ENCODE measurements at places on chromosomes 7 and 10.

DNA sequence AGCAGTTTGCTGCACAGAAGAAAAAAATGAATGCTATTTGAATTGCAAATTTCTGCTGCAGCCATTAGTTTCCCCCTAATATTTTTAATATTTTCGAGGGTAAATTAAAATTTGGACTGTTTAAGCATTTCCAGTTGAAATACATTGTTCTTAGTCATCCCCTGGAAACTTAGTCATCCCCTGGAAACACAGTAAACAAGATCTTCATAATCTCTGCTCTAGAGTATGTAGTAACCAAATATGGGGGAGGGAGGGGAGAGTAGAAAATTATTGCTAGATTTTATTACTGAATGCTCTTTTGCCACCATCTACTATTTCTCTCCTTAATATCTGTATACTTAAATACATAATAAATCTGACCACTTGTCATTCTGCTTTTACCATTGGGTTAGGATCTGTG lies 1053.3 kb downstream of the SORCS1 start:
- DNase-seq: no peak

DNA sequence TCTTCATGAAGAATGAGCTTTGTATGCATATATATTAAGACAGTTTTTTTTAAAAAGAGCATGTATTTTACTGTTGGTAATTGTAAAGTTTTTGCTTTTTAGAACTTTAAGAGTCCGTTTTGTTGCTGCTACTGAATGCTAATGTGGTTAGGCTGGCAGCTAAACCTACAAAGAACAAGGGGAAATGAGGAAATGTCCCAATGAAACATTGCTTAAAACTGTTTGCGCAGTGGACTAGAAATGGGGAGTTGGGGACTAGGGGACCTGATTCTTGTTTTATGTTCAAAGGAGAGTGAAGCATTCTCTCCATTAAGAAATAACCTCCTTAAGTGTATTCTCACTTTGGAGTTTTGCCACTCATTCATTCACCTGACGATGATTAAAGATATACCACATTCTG lies 5.7 kb downstream of the NRF1 start:
- DNase-seq: no peak

DNA sequence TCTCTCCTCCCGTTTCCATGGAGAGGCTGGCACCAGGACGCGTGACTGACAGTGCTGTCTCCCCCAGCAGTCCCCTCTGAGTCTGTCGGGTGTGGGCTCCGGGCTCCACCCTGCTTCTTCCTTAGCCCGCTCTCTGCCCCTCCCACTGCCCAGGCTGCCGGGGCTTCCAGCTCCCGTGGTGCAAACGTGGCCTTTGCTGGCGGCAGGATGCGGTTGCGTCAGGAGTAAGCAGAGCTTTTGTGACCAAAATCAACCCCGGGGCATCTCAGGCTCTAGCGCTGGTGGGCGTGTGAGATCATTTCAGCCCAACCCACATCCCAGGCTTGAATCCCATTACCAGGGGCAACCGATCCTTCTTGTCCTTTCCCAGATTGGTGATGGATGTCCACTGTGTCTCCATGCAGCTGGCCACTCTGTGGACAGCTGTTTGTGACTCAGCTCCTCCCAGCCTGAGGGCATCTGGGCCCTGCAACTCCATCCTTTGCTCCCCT lies 28.2 kb downstream of the PTPRE start:
- no peak for DNase-seq

GRCh38 chr7:1510780-1511154 lies 6.6 kb upstream of the INTS1 start:
- no peak for DNase-seq

Measured in CD4-positive, alpha-beta T cell treated with Interleukin-6 at 100 ng/mL for 8 hours (primary cell).